ENCODE measurements at places on chromosomes 1 and 21.

DNA sequence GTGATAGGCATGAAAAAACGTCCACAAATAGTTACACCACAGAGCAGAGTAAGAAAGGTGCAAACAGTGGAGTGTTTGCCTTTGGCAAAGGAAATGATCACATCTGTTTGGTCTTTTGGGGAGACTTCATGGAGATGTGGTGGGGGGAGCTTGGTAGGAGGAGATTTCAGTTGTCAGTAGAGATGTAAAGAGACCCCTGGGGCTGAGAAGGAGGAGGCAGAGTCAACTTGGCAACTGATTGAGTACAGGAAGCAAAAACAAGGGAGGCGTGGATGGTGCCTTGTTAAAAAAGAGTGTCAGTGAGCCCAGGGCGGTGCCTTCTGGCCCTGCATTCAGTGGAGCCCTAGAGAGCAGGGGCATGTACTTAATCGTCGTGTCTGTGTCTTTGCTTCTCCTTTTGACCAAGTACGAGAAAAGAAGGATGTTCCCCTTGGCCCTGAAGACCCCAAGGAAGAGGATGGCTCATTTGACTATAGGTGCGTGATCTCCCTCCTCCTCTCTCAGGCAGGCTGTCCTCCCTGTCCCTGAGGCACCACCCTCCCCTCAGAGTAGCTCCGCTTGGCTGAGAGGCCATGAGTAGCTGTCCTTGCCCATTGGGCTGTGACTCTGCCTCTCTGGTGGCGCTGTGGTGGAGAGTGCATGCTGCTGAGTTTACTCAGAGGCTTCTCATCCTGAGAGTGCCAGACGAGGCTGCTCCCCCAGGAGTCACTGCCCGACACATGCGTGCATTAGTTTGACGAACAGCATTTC is 30.4 kb upstream of the CNTN2 start:
- DNase-seq = no peak

- no peak for DNase-seq
Observed at GRCh38 chr1:12053752-12054548, 9.2 kb upstream of the TNFRSF8 start.

DNA sequence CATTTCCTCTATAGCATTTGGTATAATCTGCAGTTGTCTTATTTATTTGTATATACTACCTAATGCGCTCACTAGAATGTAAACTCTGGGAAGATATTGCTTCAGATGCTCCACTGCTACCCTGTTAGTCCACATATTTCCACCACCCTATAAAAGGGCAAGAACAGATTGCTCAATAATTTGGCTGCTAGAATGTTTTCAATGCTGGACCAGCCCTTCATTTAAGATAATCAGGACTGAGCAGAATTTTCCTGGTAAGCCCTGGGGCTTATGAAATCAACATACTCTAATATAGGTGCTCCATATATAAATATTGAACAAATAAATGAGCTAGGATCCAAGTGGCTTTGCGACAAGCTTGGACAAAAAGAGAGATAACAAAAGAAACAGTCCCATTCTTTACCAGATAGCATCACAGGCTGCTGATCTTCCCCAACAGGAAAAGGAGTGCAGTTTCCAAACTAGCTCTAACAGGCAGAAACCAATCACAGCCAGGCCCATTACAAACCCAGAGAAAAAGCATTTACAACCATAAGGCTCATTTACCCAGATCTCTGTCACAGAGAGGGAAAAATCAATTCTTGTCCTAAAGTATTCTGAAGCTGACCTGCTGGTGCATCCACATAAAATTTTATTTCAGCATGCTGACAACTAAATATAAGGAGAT is 8.3 kb downstream of the BCAR3 start:
- DNase-seq = no peak

DNA sequence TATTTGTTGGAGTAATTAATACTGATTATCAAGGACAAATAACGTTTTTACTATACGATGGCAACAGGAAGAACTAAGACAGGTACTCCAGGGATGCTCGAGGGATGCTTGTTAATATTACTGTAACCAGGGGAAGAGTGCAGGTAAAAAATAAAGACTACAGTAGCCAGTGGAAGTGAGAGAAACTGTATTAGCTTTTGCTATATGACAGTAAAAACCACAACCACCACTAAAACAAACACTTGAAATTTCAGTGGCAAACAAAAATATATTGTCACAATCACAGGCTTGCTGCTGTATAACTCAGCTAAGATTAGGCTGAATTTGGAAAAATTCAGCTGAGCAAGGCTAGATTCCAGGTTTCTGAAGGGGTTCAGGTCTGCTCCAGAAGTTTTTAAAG is 812.6 kb upstream of the ADGRL4 start:
- DNase-seq = no peak

DNA sequence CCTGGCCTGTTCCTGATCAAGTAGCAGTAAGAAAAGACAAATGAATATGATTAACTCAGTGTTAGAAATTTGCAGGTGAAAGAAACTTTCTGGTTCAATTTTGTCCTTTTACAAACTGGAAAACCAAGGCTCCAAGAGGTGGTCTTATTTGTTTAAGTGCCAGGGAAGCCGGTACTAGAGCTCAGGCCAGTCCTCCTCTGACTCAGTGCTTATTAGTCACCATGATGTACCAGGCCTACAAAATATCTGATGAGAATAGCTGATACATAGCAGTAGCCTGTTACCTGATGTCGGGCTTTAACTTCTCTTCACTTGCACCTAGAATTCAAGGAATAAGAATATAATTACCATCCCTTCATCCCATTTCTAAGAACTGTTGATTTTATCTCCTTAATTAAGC is 394.8 kb downstream of the LMX1A start:
- no peak for DNase-seq

DNA sequence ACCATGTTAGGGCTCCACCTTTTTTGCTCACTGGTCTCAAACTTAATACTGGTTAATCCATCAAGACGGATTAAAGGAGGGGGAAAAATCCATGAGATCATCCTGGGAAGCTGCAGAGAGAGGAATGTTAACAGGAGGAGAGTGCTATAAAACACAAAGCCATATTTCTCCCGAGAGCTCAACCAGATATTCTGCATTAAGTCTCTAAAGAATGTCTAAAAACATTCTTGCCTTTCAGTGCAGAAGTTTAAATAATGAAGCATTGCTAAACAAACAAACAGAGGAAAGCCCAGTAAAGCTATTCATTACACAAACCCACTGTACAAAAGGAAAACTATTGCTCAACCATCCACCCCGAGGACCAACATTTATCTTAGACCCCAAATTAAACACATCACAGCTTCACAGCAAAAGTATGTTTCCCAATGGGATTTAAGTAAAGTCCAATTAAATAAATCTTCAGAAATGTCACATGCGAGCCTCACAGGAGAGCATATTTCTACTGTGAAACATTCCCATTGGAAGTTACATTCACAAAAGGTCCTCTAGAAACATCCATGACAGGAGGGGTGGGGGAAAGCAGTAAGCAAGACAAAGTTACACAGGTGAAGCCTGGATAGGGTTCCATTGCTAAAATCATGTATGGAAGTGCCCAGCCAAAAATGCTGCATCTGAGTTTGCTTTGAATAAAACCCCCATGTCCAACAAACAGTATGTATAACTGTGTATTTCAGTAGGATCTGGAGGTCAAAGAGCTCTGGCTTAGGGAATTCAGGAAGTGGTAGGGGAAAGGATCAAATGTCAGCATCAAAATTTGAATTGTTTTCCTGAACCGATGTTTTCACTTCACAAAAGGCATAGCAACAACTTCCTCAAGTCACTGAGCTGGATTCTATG is 23.3 kb downstream of the DUSP10 start:
- no peak for DNase-seq

DNA sequence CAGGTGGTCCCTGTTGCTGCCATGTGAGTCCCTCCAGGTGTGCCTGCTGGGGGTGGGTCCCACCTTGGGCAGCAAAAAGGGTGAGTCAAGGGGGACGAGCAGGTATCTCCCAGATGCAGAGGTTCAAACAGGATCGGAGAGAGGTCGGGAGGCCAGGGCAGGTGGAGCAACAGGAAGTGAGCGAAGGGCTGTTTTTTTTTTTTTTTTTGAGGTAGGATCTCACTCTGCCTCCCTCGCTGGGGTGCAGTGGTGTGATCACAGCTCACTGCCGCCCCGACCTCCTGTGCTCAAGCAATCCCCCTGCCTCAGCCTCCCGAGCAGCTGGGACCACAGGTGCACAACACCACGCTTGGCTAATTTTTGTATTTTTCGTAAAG is 39.4 kb downstream of the SLC2A7 start:
- DNase-seq = no peak

- no peak for DNase-seq
Observed at GRCh38 chr1:172616195-172616594, 42.7 kb upstream of the FASLG start.

DNA sequence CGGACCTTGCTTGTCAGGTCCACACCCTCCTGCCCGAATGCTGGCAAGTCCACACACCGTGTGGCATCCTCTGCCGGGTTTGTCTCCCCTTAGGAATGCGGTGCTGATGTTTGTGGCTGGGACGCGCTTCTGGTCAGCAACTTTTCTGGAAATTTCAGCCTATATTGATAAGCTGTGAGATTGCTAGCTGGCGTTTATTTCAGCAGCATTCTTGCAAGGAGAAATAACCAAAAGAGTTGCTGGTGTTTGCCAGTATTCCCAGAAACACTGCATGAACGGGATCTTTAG is 601 bp downstream of the CEPT1 start:
- DNase-seq = no peak

- no peak for DNase-seq
Observed at GRCh38 chr1:186429017-186429416, 31.9 kb downstream of the PDC start.

- DNase-seq = no peak
Observed at GRCh38 chr1:180218806-180219765, 11.0 kb upstream of the LHX4 start.

DNA sequence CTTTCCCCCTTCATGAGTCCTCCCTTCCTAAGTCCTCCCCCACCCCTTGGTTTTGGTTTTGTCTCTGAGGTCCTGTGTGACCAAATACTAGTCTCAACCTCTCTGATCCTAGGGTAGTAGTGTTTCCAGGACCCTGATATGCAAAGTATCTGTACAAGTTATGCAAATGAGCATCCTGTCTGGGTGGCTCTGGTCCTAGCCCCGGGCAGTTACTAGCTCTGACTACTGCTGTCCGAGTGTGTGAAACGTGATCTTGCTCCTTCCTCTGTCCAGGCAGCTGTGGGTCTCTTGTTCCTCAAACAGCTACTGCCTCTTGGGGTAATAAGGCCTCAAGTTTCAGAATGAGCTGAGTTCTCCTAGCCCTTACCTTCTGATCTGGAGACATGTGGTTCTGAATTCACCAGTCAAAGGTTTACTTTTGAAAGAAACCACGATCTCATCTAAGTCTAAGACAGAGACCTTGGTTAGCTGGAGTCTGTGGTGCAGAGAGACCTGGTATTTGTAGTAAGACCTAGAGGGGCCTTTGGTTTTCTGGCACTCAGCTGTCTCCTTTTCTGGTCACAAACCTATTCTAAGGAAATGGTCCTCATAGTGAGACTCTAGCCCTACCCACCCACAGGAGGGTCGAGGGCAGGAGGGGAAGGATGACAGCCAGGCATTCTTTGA is 31.0 kb upstream of the IL19 start:
- DNase-seq = no peak

- no peak for DNase-seq
Observed at GRCh38 chr21:42644223-42645208, 8.9 kb upstream of the PDE9A start.

DNA sequence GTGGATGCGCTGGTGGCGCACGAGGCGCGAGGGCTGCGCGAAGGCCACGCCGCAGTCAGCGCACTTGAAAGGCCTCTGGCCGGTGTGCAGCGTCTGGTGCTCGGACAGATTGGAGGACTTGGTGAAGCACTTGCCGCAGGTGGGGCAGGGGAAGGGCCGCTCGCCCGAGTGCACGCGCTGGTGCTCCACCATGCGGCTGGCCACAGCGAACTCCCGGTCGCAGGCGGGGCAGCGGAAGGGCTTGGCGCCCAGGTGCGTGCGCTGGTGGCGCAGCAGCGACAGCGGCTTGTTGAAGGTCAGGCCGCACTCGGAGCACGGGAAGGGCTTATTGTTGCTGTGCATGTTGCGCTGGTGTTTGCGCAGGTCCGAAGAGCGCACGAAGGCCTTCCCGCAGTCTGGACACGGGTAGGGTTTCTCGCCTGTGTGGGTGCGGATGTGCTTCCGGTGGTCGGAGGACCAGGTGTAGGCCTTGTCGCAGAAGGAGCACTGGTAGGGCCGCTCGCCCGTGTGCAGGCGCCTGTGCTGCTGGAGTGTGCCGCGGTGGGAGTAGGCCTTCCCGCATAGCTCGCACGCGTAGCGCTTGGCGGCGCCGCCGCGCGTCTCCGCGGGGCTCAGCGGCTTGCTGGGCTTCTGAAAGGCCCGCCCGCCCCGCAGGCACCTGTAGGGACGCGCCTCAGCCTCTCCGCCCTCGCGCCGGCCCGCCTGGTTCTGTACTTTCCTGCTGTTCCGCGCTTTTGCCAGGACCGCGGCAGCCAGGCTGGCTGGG is 4.7 kb downstream of the ZNF648 start:
- DNase-seq = no peak

- no peak for DNase-seq
Observed at GRCh38 chr21:17612023-17612564, 607 bp downstream of the BTG3 start.

- peak; percentile 88 for DNase-seq
Observed at GRCh38 chr1:155984341-155984740, 6.0 kb upstream of the ARHGEF2 start.

DNA sequence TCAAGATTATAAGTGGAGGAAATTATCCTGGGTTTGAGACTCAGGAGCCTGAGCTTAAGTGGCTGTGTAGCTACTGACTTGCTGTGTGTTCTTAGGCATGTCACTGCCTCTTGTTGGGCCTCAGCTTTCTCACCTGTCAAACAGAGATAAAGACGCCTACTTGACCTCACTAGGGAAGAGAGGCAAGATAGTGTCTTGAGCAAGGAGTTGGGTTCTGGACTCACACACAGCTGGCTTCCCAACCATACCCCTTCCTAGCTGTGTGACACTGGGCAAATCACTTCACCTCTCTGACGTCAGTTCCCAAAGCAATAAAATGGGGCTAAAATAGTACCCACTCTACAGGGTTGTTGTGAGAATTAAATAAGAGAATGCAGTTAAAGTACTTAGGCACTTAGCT is 11.6 kb upstream of the EPB41 start:
- DNase-seq = no peak

Measured in NCI-H2029 treated with DMSO at 0.1 percent for 48 hours (cell line).